NK-92 treated with Interleukin-12 subunit alpha and Interleukin-12 subunit beta, amount 100 ng/mL, for 24 hours (cell line): ENCODE measurements at places on chromosomes 6 and 20.

- no peak for DNase-seq
Measured at GRCh38 chr6:30882759-30883684, 1.3 kb upstream of the DDR1 start.

- no peak for DNase-seq
Measured at GRCh38 chr6:142357879-142358278, 56.1 kb downstream of the ADGRG6 start.

GRCh38 chr20:40583636-40584035 is 105.4 kb downstream of the MAFB start:
- DNase-seq = no peak

- no peak for DNase-seq
Measured at GRCh38 chr6:98833057-98833306, 1.4 kb upstream of the POU3F2 start.

DNA sequence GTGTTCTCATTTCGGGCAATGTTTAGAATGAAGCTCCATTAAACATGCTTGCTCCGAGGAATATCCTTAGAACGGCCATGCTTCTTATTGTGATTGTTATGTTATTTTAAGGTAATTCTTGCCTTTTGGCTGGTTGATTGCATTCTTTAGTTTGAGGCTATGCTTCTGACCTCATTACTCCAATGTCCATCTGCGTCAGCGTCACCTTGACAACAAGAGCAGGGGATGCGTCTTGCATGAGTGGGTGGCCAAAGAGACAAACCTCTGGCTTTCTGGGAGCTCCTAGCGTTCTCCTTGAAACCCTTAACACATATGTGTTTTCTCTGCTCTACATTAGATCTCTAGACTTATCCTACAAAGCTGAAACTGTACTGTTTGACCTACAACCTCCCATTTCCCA is 184.3 kb downstream of the THBS2 start:
- DNase-seq = no peak

DNA sequence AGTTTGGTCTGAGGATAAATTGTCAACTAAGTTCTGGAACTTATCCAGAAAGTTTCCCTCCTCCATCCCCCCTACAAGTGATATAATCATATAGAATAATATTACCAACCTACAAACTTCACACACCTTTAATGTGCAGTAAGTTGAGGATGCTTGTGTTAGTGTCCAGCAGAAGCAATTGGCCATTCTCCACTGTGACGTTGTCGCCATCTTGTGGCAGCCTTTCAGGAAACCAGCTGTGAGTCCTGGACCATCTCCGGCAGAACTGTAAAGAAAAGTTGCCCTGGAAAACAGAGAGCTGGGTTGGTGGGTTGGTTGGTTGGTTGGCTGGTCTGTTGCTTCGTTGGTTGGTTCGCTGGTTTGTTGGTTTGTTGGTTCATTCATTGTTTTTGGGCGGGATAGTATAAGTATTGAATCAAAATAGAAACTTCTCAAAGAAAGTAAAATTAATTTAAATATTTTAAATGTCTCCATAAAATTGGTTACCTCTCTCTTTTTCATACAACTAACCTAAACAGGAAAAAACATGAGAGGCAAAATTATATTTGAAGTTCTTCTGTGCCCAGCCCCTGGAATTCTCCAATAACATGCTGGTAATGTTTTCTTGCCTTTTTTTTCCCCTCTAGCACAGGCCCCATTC is 127.5 kb downstream of the PKHD1 start:
- DNase-seq = peak; percentile 22

DNA sequence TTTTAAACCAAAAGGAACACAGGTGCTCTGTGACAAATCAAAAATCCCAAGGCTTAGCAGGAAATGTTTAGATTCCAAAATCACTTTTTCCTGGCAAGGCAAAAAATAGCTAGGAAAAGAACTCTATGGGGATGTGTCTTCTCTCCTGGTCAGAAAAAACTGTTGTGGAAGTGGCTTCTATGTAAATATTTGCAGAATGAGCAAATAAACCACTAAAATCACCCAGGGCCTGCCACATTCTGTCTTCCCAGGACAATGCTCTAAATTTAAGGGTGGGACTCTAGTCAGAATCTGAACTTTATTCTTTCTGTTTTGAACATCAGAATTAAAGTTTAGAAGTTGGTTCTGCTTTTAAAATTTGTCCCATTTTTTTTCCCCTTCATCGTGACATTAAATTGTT is 29.3 kb downstream of the GCM1 start:
- no peak for DNase-seq

DNA sequence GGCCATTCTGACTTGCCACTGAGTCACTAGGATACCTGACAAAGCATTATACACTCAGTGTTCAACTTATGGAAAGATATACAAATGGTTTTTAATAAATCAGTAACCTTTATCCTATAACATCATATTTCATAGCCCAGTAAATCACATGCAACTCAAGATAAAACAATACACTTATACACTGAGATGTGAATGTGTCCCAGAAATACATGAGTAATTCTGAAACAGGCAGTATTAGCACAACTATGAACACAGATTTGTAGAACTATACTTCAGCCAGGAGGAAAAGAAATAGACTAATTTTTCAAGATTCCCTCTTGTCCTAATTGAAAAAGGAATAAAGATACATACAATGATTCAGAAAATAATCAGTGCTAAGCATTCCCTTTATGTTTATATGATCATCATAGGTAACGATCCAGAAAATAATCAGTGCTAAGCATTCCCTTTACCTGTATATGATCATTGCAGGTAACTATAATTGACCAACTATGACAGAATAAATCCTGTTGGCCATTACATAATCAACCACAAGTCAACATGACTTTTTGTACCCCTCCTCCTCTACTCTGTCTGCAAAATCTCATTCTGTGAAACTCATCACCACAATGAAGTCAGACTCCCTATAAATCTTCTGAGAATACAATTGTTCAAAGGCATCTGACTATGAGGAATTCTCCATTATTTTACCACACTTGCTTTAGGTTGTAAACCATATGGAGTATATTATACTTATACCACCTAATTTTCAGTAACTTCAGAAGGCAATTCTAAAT is 30.3 kb downstream of the HACE1 start:
- no peak for DNase-seq
